Inflammatory macrophage treated with lipopolysaccharide for 1 hour (primary cell): ENCODE measurements at places on chromosomes 12 and 14.

DNA sequence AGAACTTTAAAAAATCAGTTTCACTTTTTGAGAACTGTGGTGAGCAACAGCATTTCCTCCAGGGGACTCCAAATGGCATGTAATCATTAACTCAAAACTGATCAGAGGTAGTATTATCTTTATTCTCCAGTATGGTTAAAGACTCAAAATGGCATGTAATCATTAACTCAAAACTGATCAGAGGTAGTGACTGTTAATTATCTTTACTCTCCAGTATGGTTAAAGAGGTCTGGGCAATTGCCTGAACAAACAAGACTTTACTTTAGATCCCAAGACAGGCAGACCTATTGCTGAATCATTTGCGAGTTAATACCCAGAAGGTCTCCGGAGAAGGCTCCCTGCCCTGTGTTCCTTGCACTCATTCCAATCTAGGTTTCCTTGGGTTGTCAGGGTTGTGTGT is 6.6 kb upstream of the ACADS start:
- DNase-seq: no peak

DNA sequence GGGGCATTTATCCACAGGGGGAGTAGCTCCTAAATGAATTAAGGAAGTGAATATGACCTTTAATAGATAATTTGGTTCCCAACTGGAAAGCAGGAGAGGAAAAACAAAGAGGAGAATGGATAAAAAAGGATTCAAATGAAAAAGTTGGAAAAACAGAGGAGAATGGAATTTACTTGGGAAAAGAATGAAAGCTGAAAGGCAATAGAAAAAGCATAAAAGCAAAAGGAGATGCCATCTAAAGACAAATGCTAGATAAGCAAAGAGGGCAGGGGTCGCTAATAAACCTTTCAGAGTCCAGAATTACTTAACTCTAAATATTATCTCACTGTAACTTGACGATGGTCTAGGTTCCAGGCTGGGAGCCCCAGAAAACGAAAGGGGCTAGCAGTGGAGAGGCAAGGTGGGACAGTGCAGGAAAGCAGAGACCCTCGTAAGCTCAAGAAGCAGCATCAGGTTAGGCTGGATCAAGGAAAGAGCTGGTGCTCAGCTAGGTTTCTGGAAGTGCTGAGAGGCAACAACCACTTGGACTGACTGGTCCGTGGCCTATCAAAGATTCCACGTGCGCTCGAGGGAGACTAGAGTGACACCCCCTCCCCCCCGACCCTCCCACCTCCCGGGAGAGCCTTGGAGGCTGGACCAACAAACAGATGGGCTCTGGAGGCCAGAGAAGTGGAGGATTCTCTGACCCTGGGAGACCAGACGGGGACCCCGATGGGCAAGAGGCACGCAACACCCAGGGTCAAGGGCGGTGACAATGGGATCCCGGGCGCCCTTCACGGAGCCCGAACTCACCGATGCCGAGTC is 1.2 kb downstream of the SLC2A13 start:
- no peak for DNase-seq

GRCh38 chr14:100911665-100912316 is 8.3 kb upstream of the RTL1 start:
- DNase-seq: no peak

DNA sequence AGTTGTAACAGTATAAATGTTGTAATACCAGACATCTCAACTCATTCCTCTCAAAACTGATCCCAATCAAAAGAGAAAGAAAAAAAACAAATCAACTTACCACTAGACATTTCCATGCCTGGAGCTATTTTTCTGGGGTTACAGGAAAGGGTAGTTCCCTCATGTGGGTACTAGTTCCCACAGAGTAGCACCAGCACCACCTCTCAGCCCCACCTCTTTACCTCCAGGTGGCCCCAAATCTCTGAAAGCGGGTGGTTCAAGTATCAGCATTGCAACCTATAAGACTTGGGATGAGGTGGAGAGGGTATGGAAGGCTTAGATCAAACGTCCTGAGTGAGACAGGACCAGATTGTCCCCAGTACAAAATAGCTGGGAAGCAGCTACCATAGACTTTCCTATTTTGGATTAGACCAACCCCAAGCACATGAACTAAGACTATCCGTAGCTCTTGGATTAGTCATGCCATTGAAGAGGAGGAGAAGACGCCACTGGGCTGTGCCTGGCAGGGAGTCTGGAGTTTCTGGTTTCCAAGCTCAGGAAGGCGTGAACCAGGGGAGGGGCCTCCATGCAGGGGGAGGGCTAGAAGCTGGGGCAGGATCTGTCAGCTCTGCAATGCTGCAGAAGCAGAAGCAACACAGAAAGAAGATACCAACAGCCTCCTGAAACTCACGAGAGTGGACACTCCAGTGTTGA is at the start of gene SLC39A2:
Gene SLC39A2, plus strand, starts transcription at position 620 of the 693 bp plus-strand sequence. CDS start 154 bp downstream, outside the sequence.
- no peak for DNase-seq

DNA sequence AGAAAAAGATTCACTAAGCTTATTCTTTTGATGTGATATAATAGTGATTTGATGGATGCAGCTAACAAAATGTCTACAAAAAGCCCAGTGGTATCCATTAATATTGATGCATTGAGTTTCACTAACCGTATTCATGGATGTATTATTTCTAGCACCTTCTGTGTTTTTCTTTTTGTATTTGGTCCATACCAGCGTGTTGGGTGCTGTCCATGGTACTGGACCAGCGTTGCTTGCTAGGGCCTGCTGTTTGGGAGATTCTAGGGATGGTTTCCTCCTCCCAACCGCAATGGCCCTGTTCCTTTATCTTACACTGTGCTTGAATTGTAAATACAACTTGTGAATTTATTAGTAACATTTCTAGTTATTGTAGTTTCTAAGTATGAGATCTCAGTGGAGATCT is 31.7 kb downstream of the ANO4 start:
- DNase-seq: peak; percentile 19

- no peak for DNase-seq
Observed at GRCh38 chr12:47328831-47329545, 249.2 kb upstream of the AMIGO2 start.

GRCh38 chr14:73289729-73290128 is 52.4 kb downstream of the PAPLN start:
- no peak for DNase-seq

DNA sequence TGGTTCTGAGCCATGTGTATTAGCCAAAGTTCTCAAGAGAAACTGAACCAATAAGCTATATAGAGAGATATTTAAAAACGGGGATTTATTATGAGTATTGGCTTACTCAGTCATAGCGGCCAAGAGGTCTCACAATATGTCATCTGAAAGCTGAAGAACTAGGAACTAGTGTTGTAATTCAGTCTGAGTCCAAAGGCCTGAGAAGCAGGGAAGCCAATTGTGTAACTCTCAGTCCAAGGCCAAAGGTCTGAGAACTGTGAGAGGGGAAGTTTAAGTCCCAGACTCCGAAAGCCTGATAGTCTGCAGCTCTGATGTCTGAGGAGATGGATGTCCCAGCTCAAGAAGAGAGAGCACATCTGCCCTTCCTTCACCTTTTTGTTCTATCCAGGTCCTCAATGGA is 344.8 kb upstream of the USP15 start:
- DNase-seq: peak; percentile 78

DNA sequence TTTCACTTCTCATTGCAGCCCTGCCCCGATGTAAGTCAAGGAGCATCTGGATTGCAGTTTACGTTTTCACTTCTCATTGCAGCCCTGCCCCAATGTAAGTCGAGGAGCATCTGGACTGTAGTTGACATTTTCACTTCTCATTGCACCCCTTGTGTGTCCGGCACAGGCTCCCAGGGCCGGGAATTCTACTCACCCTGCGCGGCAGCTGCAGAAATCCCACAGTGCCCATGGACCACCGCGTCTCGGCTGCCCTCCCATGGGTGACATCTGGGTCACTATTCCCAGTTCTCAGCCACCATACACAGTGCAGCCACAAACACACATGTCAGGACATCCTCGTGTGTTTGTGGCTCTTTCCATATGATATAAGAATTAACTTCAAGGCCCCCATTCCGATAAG is 378.5 kb downstream of the ADGRD1 start:
- DNase-seq: no peak

DNA sequence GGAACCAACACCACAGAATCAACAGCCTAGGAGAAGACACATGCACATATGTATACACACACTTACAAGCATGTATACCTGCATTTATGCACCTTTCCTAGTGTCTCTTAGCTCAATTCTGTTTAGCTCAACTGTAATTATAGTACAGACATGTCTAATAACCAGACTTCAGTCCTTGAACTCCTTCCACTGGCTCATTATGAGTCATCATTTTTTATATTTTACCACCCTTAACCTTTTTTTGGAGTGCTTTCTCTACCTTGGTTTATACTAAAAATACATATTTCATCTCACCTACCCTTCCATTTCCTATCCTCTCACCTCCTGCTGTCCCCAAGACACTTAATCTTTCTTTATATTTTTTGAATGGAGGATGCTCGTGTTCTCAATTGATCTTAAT is 110.4 kb downstream of the ARID2 start:
- no peak for DNase-seq

DNA sequence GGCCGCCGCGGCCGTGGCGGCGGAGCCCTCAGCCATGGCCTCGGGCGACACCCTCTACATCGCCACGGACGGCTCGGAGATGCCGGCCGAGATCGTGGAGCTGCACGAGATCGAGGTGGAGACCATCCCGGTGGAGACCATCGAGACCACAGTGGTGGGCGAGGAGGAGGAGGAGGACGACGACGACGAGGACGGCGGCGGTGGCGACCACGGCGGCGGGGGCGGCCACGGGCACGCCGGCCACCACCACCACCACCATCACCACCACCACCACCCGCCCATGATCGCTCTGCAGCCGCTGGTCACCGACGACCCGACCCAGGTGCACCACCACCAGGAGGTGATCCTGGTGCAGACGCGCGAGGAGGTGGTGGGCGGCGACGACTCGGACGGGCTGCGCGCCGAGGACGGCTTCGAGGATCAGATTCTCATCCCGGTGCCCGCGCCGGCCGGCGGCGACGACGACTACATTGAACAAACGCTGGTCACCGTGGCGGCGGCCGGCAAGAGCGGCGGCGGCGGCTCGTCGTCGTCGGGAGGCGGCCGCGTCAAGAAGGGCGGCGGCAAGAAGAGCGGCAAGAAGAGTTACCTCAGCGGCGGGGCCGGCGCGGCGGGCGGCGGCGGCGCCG is 381 bp downstream of the YY1 start:
- DNase-seq: no peak

- DNase-seq: no peak
Observed at GRCh38 chr12:5971194-5971850, 26.3 kb upstream of the ANO2 start.

GRCh38 chr12:52275686-52276085 is 1.2 kb downstream of the KRT86 start:
- DNase-seq: no peak

DNA sequence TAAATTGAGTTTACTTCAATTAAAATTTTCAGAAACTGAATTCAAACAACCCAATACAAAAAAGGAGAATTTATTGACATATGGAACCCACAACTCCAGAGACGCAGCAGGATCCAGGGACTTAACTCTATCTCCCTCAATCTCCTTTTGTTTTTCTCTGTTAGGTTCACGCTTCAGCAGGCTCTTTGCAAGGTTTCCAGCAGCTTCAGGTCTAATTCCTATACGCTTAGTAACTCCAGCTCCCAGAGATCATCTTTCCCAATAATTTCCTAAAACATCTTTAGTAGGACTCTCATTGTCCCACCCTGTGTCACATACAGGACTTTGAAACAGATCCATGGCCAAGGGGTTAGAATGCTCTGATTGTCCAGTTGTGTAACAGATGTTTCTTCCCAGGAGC is 175.2 kb downstream of the RMST start:
- no peak for DNase-seq

DNA sequence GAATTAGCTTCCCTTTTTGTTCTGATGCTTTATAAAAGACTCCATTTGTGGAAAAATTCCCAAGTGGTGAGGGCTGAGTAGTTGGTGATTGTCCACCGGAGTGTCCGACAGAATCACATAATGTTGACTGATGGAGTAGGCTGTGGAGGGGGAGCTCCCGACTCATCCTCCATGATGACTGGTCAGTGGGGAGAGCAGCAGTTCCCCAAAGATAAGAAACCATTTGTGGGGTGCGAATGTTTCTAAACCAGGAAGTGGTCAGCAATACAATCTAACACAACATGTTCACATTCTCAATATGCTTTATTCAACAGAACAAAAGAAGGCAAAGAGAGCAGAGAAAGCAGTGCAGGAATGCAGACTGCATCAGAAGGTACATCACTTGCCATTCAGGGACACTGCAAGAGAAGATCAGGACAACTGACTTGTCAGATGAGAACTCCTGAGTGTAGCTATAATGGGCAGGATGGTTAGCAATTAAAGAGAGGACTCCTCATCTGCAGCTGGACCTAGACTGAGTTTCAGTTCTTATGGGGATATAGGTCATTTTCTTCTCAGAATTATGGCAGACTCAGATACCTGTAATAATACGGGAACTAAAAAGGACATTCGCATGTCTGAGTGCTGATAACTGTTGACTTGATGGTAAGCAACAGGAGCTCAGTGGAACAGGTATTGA is 5.4 kb downstream of the KRT6B start:
- no peak for DNase-seq

DNA sequence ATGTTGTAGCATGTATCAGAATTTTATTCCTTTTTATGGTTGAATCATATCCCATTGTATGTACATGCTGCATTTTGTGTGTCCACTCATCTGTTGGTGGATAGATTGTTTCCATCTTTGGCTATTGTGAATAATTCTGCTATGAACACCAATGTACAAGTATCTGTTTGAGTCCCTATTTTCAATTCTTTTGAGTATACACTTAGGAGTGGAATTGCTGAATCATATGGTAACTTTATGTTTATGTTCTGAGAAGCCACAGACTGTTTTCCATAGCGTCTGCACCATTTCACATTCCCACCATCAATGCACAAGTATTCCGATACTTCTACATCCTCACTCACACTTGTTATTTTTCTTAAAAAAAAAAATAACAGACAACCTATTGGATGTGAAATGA is 91.5 kb downstream of the ARF6 start:
- no peak for DNase-seq

- DNase-seq: no peak
Observed at GRCh38 chr12:111185889-111186227, 183.0 kb downstream of the PHETA1 start.

GRCh38 chr14:40098468-40098867 is 666.2 kb upstream of the FBXO33 start:
- no peak for DNase-seq

- DNase-seq: no peak
Observed at GRCh38 chr12:52256584-52256935, 17.9 kb upstream of the KRT86 start.

GRCh38 chr14:34596891-34597290 is 33.1 kb downstream of the SNX6 start:
- no peak for DNase-seq

DNA sequence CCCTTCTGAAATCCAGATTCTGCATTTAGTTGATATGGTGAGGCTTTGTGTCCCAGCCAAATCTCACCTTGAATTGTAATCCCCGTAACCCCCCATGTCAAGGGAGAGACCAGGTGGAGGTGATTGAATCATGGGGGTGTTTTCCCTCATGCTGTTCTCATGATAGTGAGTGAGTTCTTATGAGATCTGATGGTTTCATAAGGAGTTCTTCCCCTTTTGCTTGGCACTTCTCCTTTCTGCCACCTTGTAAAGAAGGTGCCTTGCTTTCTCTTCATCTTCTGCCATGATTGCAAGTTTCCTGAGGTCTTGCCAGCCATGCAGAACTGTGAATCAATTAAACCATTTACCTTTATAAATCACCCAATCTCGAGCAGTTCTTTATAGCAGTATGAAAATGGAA is 23.1 kb upstream of the C12orf42 start:
- no peak for DNase-seq
